ENCODE measurements at places on chromosomes 1 and 21.

- DNase-seq = no peak
Measured at GRCh38 chr1:93598396-93598795, 83.2 kb downstream of the BCAR3 start.

- no peak for DNase-seq
Measured at GRCh38 chr1:25485536-25486411, 55.1 kb downstream of the MACO1 start.

DNA sequence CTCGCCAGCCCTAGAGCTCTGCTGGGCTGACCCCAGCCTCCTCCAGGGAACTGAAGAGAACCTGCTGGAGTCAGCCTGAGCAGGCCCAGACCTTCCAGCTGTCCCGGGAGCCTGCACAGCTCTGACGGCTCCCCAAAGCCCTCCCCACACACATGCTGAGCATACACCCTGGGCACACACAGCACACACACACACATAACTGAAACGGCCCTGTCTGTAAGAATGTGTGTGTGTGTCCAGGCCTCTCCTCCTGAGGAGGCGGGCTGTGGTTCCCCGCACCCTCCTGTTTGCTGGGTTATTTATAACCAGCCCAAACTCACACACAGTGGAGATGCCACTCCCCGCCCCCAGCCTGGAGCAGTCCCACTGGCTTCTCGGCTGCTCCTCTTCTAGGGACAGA, 20.2 kb downstream of the SDC3 start:
- no peak for DNase-seq

DNA sequence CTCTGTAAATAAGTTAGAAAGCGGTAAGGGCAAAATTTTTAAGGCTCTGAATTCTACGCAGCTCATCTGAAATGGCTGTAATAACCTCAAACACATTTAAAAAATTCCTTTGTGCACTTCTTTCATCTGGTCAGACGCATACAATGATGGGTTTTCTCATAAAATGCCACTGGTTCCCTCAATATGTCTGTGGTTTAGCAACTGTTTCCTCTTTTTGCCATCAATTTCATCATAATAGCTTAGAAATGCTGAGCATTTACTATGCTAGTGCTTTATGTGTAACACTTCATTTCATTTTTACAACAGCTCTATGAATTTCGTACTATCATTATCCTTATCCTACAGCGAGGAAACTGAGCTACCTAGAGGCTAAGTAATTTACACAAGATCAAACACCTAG, 35.3 kb upstream of the DMRTA2 start:
- no peak for DNase-seq

DNA sequence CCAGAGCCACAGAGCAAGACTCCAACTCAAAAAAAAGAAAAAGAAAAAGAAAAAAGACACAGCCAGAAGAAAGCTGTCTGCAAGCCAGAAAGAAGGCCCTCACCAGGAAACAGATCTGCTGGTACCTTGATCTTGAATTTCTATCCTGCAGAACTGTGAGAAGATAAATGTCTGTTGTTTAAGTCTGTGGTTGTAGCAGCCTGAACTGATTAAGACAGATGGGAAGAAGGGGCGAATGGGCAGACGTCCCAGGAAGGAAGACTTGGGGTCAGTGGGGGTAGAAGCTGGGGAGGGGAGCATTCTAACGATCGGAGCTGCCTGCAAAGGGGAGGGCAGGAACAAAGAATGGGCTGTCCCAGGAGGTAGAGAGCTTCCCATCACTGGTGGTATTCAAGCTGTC, 6.3 kb downstream of the SLC2A7 start:
- DNase-seq = no peak

DNA sequence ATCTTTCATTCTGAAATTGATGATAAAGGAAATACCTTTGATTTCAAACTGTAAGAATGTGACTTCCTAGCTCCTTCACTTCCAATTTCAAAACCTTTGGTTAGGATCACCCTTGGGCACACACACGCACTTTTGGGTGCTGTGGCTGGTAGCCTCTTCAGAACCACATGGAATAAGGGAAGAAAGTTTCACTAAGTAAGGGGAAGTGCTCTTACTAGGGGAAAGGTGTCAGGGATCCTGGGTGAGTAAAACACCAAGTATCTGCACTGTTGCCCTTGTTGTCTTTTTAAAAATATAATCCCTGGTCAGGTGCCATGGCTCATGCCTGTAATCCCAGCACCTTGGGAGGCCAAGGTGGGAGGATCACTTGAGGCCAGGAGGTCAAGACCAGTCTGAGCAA, 132.4 kb downstream of the SDCCAG8 start:
- no peak for DNase-seq

DNA sequence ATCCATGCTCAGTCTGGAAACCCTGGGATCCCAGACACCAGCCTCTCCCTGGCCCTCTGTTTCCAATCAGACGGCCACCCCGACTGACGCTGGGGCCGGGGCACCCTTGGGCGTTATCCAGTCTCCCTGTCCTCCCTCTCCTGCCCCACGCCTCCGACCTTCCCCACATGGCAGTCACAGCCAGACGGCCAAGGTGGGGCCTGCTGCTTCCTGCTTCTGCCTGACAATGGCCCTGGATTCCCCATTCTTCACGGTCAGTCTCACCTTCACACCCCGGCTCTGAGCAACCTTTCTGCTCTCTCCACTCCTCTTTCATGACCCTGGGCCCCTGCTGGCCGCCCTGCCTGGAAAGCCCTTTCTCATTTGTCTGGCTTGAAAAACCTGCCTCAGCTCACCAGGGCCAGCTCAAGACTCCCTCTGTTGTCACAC, 6.6 kb downstream of the GNG4 start:
- no peak for DNase-seq

DNA sequence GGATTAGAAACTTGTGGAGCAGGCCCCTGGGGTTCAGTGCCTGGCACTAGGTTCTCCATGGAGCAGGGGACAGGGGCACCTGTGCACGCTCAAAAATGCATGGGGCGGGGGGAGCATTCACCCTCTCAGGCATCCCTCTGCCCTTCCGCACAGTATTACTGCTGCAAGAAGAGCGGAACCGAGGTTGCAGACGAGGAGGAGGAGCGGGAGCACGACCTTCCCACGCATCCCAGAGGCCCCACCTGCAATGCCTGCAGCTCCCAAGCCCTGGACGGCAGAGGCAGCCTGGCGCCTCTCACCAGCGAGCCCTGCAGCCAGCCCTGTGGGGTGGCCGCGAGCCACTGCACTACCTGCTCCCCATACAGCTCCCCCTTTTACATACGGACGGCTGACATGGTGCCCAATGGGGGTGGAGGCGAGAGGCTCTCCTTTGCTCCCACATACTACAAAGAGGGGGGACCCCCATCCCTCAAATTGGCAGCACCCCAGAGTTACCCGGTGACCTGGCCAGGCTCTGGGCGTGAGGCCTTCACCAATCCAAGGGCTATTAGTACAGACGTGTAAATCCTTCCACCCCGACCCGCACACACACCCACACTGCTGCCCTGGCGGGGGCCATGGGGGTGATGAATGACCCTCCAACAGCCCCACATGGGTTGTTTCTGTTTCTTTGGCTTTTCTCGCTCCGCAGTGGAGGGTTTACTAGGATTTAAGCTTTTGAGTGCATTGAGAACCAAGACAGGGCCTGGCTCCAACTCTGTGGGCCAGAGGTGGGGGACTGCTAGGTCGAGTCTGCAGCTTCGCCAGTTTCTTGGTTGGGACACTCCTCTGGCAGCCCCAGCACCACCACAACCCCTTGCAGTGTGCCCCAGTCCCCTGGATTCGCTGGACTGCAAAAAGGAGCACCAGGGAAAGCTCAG, 63.7 kb downstream of the TOR1AIP2 start:
- DNase-seq = no peak

- no peak for DNase-seq
Measured at GRCh38 chr1:55490547-55490946, 275.4 kb upstream of the USP24 start.

GRCh38 chr1:158654571-158654970, 31.9 kb downstream of the SPTA1 start:
- no peak for DNase-seq

DNA sequence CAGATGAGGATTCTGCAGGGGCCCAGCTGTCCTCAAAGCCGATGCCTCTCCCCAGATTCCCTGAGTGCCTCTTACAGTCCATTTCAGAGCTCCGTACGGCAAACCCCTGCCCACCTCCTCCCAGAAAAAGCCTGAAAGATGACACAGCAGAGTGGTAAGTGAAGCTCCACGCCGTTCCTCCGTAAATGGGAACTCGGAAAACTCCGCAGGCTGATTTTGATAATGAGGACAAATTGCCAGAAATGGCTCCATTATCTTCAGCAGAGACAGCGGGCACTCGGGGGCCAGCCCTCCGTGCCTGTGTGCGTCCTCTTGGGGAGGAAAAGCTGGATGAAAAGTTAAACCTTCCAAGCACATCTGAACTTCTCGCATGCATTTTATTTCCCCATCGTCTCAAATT, 81.1 kb downstream of the NPHP4 start:
- no peak for DNase-seq

DNA sequence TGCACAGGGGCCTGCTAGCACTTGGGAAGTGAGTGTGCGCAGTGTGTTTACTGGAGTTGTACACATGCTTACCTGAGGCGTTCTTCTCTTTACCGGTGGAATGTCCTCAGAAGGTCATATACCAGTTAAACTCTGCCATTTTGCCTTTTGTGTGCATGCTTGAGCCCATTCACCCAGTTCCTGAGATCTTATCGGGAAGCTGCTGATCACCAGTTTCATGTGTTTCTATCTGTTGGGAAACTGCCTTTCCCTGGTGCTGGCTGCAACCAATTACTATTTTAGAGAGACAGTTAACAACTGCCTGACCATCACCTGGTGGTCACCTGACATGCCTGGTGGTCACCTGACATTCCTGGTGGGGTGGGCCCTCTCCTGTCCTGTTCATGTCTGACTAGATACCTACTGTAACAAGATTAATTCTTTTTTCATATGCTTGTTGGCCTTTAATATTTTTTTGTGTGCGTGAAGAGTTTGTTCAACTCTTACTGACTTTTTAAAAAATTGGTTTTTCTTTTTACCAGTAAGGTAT, 137.0 kb downstream of the RASAL2 start:
- DNase-seq = no peak

DNA sequence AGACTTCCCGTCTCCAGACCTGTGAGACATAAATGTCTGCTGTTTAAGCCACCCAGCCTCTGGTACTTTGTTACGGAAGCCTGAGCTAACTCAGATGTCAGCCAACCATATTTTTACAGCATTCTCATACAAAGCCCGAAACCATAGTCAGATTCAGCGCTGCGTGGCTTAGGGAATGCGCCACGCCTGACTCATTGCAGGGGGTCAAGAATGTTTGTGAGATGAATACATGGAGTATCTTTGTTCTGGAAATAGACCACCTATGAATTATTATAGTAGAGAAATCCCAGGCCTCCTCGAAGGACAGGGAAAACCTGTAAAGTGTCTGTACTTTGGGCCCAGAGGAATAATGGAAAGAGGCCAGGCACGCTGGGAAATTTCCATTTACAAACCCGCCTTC, 434.8 kb downstream of the CAMTA1 start:
- no peak for DNase-seq

- no peak for DNase-seq
Measured at GRCh38 chr1:74427681-74428080, 84.7 kb downstream of the LRRC53 start.

DNA sequence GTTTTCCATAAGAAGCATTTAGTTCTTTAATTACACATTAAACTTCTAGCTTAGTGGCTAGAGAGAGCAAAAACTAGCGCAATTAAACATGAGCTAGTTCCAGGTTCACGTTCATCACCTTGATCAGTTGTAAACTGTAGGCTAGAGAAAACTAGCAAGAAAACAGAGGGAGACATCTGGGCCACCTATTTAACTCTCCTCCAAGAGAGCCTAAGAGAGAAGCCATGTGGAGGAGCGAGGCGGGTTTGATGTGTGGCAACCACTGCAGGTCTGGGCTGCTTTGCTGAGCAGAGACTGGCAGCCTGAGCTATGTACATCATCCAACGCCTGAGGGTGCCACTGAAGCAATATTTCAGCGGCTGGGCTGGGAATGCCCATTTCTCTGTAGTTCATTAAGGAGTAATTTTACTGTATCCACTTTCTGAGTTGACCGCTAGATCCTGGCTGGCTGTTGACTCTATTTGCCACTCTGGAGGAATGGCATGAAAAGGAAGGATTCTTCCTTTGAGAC, 252.9 kb downstream of the DYRK1A start:
- DNase-seq = no peak

- no peak for DNase-seq
Measured at GRCh38 chr1:119917304-119918055, 21.2 kb upstream of the ADAM30 start.

GRCh38 chr1:15027515-15027986, 126.0 kb upstream of the TMEM51 start:
- peak; percentile 48 for DNase-seq

DNA sequence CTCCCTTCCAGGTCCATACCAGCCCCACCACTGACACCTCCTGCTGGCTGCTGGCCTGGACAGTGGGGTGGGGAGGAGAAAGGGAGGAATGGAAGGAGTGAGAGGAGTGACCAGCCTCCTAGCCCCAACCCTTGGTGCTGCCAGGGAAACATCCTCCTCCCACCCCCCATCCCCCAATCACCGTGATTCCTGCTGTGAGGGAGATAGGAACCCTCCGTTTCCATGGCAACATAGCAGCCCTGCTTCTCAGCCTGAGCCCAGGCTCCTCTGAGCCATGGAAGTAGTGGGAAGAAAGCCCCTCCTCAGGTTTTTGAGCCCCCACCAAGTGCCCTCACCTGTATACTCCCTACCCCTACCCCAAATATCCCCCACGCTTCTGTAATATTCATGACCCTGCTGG, 44.4 kb upstream of the SCMH1 start:
- no peak for DNase-seq

DNA sequence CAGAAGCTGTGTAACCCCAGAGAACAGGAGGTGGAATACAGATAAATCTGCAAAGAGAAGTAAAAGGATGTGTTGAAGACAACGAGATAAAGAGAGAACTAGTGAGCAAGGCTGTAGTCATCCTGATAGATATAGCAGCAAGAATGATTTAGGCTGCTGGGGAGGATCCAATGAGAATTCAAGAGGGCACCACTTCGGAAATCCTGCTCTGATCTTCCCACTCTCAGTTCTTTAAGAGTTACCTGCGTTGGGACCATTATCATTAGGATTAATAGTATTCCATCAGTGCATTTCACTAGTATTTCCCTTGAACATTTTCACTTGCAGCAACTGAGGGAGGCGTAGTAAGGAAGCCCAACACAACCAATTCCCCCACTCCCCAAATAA, at the start of gene BRINP3:
TSS of gene BRINP3 (minus strand) at position 103 of the 387 bp plus-strand sequence.
- DNase-seq = peak; percentile 47

DNA sequence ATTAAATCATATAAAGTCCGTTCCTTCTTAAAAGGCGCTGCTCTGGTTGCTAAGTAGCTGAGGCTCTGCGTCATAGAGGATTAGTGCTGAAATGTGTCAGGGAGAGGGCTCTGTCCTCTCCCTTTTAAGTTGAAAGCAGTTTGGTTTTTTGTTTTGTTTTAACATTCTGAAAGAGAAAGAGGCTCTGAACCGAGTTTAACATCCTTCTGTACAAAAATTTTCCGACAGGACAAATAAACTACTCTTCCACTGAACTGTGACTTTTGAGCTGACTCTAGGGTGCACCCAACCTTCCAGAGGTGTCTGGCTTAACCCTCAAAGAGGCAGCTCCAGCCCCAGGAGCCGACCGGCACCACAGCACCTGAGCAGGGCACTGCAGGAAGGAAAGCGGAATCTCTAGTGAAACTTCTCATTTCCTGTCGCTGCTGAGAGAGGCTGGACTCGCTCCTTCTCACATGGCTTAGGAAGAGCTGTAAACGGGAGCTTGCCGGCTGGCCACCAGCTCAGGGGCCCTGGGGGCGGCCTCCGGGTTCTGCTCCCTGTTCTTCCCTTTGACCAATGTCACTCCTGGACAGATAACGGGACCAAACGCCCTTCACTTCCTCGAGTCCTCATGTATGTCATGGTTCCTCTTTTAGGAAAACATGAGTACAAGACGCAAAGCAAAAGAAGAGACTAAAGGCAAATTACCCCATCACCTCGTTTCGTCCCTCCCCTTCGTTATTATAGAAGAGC, 1.2 kb downstream of the VAV3 start:
- DNase-seq = no peak

GRCh38 chr1:178532392-178532791, 19.5 kb downstream of the TEX35 start:
- peak; percentile 67 for DNase-seq
